ENCODE measurements at places on chromosomes 3 and 15.
A peak's percentile ranks its signal among the peaks of the same experiment; 100 is the strongest.

DNA sequence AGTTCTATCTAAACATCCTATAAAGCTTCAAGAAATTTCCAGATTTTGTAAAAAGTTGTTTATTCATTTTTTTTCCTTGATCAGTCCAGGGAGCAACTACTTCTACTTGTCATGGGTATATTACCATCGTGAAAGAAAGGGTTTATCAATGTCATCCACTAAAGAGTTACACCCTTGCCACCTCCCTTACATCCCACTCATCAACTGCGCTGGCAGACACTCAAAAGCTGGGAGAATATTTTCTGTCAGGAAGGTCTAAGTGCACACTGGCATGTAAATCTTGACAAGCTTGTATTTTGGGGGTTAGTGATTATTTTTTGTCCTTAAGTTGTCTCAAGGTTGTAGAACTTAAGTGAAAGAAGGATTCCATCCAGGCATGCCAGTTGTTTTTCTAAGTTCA is 188.3 kb upstream of the ARL6 start:
- no peak for DNase-seq

DNA sequence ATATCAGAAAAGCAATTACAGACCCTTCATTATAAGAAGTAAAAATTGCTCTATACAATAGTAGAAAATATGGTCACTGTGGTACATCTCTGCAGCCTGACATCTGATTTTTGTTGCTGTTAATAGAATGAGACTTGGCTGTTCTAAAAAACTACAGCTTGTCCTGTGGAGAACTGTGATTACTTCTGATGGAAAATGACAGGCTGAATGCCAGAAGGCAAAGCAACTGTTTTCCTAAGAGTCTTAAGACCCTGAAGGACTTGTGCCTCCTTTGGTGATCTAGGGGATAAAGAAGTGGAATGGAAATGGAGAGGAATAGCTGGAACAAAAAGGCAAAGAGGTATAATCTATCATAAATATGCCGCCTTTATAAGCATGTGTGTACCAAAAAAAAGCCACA is 314.8 kb downstream of the BCHE start:
- no peak for DNase-seq

DNA sequence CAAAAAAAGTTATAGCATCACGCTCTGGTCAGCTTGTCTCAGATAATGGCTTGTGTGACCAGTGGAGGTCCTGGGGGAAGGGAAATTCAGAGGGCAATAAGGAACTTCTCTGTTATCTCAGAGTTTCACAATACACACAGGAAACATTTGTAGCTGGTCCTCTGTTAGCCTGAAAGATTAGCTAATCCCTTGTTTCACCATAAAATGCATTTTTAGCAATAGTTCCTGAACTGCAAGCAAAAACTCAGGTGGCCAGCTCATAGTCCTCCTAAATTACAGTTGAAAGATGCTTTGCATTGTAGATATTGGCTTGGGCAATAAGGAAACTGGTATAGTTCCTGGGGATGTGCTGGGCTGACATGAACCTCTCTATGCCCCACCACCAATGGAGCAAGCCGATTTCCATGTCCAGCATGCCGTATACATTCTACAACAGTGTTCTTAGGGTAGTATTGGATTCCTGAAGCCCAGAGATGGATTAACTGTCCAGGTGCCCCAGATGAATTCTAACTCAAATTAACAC is 141.5 kb upstream of the TBL1XR1 start:
- no peak for DNase-seq

DNA sequence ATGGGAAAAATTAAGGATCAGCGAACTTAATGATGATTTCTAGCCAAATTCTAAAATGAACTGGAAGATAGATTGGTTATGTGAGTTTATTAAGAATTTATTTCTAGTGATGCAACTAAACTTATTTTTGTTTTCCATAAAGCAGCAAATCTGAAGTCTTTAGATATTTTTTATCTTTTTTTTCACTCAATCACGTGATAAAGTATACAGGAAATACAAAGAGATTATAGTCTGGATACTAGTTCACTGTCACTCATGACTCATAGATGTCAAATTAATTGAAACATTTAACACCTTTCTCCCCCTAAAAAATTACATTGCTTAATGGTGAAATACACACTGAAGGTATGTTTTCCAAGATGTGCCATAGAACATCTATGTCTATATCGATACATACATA is 416.9 kb downstream of the TUSC7 start:
- DNase-seq, result no peak

DNA sequence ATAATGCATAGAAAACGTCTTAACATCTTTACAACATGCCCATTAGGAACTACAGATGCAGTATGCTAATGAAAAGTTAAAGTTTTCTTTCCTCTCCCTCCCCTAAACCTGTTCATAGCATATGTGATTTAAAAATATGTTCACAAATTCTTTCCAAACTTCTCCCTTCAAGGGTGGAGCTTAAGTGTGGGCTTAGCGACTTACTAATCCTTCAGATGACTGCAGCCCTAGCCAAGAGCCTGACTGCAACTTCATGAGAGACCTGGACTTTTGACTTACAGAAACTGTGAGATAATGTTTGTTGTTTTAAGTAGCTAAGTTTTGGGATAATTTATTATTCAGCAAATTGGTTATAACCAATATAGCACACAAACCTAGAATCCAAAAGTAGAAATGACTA is 22.0 kb upstream of the ANXA2 start:
- no peak for DNase-seq

GRCh38 chr3:1139071-1139470 is 46.2 kb downstream of the CNTN6 start:
- no peak for DNase-seq

DNA sequence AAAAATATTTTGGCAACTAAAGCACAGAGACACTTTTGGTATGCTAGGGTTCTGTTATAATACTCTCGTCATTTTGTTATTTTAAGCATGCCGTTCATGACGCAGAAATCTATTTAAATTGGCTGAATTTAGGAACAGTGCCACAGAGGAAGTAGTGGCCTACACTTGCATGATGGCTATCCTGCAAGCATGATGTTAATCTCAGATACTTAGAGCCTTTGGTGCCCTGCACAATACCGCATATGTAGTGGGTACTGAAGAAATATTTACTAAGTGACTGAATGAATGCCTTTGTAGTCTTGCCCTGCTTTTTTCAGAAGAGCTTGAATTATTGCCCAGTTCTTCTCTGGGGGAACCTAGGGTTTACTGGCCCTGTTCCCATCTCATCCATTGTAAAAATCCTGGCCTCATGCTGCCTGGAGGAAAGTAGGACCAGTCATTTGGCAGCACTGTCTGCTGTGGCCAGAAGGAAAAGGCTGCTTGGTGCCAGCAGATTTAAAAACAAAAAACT is 79.0 kb downstream of the SERPINI1 start:
- no peak for DNase-seq

GRCh38 chr3:119279101-119279554 is 15.1 kb upstream of the ARHGAP31 start:
- peak; percentile 85 for DNase-seq

DNA sequence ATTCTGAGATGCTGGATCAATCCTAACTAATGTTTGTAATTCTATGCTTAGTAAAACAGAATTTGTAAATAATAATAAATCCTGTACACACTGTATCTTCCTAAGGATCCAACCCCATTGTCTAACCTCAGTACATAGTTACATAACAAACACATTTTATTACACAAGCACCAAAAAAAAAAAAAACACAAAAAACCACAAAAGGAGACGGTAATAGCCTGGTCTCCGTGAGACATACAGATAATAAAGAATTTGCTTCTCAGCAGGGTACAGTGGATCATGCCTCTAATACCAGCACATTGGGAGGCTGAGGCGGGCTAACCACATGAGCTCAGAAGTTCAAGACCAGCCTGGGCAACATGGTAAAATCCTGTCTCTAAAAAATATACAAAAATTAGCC is 558.7 kb downstream of the MAGI1 start:
- DNase-seq, result no peak

DNA sequence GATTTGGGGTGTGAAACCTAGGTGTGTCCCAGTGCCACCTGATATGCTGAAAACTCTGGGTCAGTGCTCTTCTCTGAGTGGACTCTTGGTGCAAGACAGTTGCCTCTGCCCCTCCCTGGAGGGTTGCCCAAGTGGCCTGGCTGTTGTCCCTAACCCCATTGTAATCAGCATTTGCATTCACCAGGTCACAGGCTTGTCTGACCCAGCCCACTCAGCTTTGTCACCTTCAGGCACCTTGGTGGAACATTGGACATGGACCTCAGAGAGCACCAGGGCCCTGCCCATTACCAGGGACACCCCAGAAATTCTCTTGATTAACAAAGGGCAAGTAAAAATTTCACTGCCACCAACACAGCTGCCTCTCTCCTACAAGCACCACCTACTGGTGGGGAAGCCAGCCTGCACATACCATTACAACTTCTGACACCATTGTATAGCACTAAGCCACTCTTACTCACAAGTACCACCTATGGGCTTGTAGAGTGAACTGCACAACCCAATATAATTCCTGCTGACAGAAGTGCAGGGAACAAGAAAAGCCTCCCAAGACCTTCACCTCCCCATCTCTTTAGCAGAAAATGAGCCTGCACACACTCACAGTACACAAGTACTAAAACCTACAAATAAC is 324.6 kb downstream of the EPHA6 start:
- DNase-seq, result no peak

DNA sequence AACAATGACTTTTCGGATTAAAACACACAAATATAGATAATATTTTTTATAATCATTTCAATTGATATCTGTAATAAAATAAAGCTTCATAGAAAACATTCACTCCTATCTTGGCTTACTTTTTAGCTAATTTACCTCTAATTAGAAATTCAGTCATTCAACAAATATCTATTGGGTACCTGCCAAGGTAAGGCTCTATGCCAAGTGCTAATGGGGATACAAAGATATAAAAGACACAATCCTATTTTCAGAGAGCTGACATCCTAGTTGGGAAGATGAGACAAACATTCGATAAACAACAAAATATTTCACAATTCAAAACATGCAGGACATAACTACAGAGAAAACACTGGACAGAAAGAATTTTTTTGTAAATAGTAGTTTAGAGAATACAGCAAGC is 63.3 kb downstream of the ULK4 start:
- no peak for DNase-seq

All from Right ventricle myocardium superior (tissue), 1 donor.